ENCODE measurements at places on chromosomes 3 and 15.
A peak's percentile ranks its signal among the peaks of the same experiment; 100 is the strongest.

DNA sequence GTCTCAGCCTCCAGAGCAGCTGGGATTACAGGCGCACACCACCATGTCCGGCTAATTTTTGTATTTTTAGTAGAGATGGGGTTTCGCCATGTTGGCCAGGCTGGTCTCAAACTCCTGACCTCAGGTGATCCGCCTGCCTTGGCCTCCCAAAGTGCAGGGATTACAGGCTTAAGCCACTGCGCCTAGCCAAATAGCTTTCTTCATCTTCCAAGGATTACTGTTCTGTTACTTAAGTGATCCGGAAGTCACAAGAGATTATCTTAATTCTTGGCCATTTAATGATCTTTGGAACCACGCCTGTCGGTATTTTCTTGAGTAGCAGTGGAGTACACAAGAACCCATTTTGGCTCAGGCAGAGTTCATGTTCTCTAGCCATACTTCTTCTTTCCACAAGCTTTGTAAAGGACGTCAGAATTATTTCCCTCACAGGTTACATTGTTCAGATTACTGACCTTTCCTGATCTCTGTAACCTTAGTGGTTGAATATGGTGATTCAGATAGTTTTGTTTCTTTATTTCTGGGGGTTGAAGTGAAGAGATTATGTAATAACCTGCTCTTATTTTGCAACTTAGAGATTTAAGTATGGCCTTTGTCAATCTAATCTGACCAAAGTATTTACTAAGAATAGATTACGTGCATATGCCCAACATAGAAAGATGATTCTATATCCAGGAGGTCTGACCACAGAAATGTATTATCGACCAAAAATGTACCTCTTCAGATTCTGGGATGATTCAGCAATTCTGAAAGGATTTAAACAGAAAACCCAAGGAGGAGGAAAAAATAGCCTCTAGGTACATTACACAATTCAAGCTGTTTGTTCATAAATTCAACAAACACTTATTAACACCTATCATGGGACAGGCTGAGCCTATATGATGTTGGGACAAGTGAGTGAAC lies 132.2 kb downstream of the GREM1 start:
- no peak for DNase-seq
- no peak overlapping the region for H3K27ac ChIP-seq
- no peak overlapping the region for H3K4me3 ChIP-seq
- H3K36me3 ChIP-seq, result no peaks in the 10 kb centered on the region
- no peaks in the 10 kb centered on the region for H3K27me3 ChIP-seq
- H3K4me1 ChIP-seq, result no peaks in the 10 kb centered on the region

GRCh38 chr3:172198428-172198827 lies 159.1 kb downstream of the FNDC3B start:
- H3K4me3 ChIP-seq, result no peak overlapping the region
- H3K4me1 ChIP-seq, result no peaks in the 10 kb centered on the region
- no peak overlapping the region for H3K27ac ChIP-seq
- DNase-seq, result no peak

GRCh38 chr3:50245831-50246516 lies 10.0 kb downstream of the GNAI2 start:
- DNase-seq, result peak; percentile 96
- H3K27ac ChIP-seq, result peak overlapping the region; percentile 91
- peaks cover 41% of the 10 kb centered on the region for H3K36me3 ChIP-seq
- H3K4me1 ChIP-seq, result peaks cover 74% of the 10 kb centered on the region
- no peaks in the 10 kb centered on the region for H3K27me3 ChIP-seq

DNA sequence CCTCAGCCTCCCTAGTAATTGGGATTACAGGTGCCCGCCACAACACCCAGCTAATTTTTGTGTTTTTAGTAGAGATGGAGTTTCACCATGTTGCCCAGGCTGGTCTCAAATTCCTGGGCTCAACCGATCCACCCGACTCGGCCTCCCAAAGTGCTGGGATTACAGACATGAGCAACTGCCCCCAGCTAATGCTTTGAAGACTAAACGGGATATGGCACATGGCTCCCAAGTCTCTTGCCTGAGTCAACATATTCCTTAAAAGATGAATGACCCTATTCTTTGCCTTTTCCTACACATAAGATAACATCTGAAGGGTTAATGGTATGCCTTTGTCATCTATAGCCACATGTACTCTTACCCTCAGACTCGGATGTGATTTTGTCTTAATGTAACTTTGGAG lies 38.4 kb upstream of the NEDD4 start:
- no peaks in the 10 kb centered on the region for H3K36me3 ChIP-seq
- no peak overlapping the region for H3K4me3 ChIP-seq

DNA sequence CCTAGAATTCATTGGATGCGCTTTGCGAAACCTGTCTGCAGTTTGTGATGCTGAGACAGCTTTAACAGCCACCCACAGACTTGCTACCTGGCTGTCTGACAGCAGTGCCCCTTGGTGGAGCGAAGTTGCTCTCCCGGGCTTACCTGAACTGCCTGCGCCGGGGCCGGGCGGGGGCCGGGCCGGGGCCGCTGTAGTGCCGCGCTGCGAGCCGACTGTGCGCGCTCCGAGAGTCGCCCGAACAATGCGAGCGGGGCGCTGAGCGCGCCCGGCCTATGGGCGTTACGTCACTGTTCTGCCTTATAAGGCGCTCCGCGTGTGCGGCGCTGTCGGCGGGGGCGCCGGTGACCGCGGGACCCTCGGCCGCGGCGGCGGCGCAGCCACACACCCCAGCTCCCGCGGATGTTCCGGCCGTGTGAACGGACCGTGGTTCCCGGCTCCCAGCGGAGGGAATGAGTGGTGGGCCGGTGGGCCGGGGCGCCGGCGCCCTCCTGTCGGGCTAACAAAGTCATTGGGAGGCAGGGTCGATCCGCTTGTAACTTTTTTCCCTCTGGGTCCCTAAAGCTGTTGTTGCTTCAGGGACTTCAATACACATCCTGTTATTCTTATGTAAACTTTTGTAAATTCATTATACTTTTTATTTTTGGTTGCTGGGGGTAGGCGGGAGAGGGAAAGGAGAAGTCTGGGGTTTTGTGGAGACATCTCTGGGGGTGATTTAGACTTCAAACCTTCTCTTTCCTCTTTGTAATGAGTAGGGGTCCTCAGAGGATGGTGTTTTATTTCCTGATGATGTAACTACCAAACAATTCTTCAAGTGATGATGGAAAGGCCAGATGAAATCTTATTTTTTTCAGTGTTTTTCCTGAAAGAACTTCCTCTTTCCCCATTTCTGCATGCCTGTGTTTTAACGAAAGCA lies 58.5 kb downstream of the CMSS1 start:
- H3K27me3 ChIP-seq, result peaks cover 27% of the 10 kb centered on the region
- H3K4me3 ChIP-seq, result peak overlapping the region; percentile 72
- H3K4me1 ChIP-seq, result peaks cover 33% of the 10 kb centered on the region
- H3K36me3 ChIP-seq, result peaks cover 1% of the 10 kb centered on the region

All from activated CD8-positive, alpha-beta T cell treated with anti-CD3 and anti-CD28 coated beads, Interleukin-2, amount 10 ng/mL, durations not matched to agents 7 days and 5 days (primary cell).